Activated T-cell treated with anti-CD3 and anti-CD28 coated beads, Interleukin-2, amount 50 U/mL, for 72 hours (primary cell): ENCODE measurements at places on chromosomes 5 and 9. TPM values are rescaled to one million over a fixed set of nuclear protein-coding genes. Genes with fewer than 3 reads are reported as not detected.

SARDH gene
- 1.6 TPM for total RNA-seq

EIF4E1B gene
- not detected for total RNA-seq

ZNF883 gene
- 0.89 TPM for total RNA-seq

SLC36A2 gene
- total RNA-seq = not detected

GPR151 gene
- total RNA-seq = not detected

MELK gene
- 51.4 TPM for total RNA-seq

SLC6A19 gene
- not detected for total RNA-seq

SLC34A1 gene
- 0.21 TPM for total RNA-seq

PCDHB7 gene
- not detected for total RNA-seq

CNTNAP3B gene
- not detected for total RNA-seq

LURAP1L gene
- not detected for total RNA-seq

GABRB2 gene
- not detected for total RNA-seq

GPR150 gene
- 1.7 TPM for total RNA-seq

MTAP gene
- 67.1 TPM for total RNA-seq

DNA sequence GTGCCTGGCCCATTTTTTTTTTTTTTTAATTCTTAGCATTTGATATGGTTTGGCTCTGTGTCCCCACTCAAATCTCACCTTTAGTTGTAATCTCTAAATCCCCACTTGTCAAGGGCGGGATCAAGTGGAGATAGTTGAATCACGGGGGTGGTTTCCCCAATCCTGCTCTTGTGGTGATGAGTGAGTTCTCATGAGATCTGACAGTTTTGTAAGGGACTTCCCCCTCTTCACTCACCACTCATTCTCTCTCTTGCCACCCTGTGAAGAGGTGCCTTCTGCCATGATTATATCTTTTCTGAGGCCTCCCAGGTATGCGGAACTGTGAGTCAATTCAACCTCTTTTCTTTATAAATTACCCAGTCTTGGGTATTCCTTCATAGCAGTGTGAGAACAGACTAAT lies 27.2 kb downstream of the NDUFAF2 start:
- DNase-seq = peak; percentile 65

GRCh38 chr5:34487159-34487879 lies 168.8 kb upstream of the RAI14 start:
- DNase-seq = no peak

DNA sequence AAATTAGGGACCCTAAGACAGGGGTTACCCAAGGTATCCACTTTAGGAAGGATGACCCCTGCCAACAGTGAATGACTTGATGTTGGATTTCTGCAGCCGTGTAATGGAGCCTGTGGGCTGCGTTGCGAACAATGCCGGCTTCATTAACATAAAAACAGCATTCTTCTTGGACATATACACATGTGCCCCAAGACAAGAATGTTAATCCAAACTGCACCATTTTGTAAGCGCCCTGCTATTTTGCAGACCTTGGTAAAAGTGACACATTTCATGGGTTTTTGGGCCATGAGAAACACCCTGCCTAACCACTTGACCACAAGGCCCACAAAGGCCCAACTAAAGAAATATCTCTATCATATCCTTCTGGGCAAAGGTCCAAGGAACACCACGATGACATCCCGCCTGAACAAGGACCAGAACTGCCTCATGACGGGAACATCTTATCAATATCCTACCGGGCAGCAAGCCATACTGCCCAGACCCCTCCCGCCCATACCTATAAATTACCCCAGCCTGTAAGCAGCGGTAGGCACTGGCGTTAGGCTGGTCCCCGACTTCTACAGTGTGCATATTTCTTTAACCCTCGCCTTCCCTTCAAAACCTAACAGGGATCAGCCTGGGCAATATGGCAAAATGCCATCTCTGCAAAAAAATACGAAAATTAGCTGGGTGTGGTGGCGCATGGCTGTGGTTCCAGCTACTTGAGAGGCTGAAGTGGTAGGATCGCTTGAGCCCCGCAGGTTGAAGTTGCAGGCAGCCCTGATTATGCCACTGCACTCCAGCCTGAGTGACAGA lies 9.7 kb upstream of the PDCD1LG2 start:
- DNase-seq = no peak

DNA sequence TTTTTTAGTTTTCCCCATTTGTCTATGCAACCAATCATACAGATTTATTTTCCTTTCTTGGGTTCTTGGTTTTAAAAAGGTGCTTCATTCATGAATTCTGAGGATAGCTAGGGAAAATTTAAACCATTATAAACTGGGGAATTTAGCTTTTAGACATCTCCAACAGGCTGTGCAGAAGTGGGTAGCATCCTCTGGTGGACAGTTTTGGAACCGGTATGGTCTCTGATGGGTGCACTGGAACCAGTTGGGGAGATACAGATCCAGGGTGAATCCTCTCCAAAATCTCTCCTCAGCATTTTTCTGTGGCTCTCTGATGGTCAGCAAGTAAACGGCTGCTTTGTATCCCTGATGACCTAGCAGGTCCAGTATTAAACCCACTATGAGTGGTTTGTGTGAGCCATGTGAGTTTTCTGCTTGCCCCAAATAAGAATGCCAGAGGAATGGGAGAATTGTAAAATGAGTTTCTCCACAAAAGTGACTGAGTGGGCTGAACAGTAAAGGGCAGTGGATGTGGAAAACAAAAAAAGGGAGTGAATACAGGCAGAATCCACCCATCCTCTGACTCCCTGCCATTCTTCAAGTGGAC lies 9.1 kb upstream of the DNAJC25 start:
- peak; percentile 23 for DNase-seq

DNA sequence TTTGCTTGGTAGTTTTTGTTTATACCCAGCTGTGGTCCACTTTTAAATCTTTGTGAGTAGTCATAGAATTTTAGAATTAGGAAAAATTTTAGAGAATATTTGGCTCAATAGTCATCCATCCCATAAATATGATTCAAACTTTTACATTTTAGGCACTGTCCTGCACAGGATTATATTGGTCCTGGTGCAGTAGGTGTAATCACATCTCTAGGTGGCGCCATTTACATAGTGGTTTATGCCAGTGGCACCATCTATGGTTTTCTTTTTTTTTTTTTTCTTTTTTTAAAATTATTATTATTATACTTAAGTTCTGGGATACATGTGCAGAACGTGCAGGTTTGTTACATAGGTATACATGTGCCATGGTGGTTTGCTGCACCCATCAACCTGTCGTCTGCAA lies 260.7 kb upstream of the KCNN2 start:
- peak; percentile 1 for DNase-seq

GRCh38 chr9:136013524-136014034 lies 52.4 kb upstream of the UBAC1 start:
- no peak for DNase-seq

DNA sequence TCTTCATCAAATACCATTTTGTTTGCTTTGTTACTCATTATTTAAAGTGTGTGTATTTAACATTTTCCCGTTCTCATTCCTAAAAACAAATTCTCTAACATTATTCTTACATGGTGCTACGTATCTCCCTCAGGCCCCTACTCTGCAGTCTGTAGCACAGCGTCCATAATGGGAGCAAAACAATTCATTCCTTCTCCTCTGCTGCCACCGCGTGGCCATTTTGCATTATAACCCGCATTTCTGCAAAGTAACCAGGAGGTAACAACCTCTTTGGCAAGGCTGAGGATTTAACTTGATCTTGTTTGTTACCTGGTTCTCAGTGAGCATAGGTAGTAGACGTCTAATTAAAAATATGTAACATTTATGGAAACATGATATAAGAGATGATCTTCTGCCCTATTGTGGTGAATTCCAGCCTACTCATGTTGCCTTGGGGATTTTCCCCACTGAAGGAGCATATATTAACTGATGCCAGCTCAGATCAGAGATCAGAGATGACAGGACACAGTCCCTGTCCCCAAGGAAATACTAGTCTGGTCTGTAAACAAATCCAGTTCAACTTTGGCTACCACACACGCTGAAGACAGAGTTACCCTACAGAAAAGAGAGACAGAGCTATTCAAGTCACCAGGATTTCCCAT lies 10.5 kb downstream of the OR1K1 start:
- peak; percentile 80 for DNase-seq

DNA sequence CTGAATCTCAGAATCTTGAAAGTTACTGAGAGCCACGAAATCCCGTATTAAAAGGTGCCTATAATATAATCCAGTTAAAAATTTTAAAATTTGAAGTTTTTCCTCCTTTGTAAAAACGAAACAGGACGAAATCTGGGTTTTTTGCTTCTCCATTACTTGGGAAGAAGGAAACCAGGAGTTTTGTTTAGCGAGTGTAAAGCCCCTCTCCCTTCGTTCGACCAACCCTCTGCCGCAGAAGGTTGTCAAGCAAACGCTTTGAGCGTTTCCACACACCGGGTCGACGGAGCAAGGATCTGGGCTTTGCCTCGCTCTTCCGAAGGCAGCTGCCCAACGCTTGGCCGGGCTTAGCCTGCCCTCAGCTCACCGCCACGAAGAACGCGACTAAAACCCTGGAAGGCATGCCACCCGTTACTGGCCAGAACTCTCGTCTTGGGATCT lies 1.6 kb upstream of the FOXE1 start:
- no peak for DNase-seq

- DNase-seq = peak; percentile 86
Observed at GRCh38 chr5:119355685-119356611, at the start of gene TNFAIP8. TSS of gene TNFAIP8 (plus strand) at chr5:119356019. CDS start at chr5:119356091, 72 bp downstream.

- DNase-seq = no peak
Observed at GRCh38 chr5:140556438-140556837, 835 bp downstream of the SRA1 start.

DNA sequence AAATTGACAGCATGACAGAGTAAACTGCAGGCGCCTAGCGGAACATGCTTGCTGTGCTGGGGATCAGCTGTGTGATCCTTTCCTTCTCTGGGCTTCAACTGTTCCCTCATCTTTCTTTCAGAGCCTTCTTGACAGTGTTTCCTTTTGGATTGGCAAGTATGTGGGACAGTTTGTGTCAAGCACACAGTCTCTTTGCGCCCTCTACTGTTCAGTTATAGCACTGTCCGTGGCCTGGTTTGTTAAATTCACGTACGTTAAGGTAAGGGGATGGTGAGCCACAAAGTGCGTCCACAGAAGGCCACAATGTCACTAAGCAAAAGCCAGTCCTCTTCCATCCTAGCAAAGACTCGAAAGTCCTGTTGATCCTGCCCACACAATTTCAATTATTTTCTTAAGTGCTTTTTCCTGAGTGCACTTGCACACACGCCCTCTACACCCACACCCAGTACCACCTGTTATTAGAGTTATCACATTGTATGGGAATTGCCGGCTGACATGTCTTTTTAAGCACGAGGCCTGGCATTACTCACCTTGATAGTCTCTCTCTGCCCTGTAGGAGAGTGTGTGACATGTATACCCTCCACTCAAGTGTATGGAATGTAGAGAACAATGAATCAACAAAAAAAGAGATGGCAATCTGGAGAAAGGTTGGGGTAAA lies 22.5 kb upstream of the PTPN3 start:
- DNase-seq = peak; percentile 51

DNA sequence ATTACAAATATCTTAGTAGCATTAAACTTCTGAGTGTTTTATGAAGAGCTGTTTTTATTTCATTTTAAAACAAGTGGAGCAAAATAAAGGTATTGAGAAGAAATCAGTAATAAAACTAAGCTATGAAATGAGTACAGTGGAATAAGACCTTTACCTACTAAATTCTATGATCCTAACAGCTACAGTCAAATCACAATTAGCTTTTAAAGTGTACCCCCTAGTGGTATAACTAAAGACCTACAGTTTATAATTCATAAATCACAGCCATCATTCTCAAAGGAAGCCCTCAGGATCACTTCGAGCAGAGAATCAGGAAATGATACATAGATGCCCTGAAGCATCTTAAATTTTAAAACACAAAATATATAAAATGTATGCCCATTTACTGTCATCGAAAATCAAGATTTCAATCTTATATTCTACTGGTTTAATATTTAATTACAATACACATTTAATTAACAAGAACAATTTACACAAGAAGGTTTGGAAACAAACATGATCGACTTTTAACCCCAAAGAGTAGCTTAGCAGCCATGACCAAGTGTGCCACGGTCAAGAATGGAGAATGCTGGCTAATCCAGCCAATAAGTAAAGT lies 12.3 kb downstream of the CCNH start:
- no peak for DNase-seq

DNA sequence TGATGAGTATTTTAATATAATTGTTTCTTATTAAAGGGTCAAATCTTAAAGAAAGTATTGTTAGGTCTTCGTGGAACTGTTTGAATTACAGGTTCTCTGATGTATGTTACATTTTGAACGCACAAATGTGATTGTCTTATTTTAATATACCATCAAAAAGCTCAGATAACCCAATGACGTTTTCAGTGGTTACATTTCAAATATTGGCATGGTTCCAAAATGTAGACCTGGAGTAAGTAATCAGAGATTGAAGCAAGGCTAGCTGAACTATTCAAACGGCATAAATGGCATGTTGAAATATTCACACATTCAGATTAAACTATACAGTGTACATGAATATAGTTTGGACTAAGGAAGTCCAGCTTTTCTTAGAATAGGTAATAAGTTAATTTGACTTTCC lies 281.7 kb upstream of the EFNA5 start:
- no peak for DNase-seq

DNA sequence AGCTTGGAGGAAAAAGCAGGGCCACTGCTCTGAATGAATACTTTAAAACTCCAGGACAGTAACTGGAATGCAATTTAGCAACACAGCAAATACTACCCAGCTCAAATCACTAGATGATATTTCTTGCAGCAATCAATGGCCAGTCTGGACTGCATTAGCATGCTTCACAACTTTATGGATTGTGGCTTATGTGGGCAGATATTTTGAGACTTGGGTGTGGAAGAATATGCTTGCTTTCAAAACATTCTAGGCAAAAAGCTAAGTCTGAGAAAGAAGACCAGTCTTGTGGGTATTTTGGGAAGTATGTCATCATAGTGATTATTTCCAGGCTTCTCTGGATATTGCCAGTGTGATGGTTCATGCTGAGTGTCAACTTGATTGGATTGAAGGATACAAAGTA lies 3.1 kb downstream of the RANBP3L start:
- DNase-seq = no peak

GRCh38 chr5:81303563-81303962 lies 2.2 kb downstream of the ZCCHC9 start:
- no peak for DNase-seq

DNA sequence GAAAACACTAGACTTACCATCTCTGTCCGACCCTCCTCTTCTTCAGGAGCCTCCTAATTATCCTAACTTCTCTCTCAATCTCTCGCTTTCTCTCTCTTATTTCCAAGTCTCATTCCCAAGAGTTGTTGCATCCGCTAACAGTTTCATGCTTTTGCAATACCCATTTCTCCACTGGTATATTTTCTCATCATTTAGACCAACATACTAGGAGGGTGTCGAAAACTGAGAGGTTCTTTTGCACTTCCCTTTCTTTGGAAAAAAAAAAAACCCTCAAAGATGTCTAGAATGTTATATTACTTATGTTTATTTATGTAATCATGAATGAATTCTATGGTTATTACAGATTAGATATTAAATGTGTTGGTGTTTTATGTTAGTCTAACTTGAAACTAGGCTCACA lies 35.9 kb downstream of the SPZ1 start:
- DNase-seq = no peak

GRCh38 chr9:108383796-108384195 lies 472.0 kb downstream of the ACTL7B start:
- DNase-seq = no peak

- DNase-seq = no peak
Observed at GRCh38 chr9:95584176-95584575, 67.4 kb upstream of the PTCH1 start.
